ENCODE measurements at places on chromosomes 11 and 22.

DNA sequence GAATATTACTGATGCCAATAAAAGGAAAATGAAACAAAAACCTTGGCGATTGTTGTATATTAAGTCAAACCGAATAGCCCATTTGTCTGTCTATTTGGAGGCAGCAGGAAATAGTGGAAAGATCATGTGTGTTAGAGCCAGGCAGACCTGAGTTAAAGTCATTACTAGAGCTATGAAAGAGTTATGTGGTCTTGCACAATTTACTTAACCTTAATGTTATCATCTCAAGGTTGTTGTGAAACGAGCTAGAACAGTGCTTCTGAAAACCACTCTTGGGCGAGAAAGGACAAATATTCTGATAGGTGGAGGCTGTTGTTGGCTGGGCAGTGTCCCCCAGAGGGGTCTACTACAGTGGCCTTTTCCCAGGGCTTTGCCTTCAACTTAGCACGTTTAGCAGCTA, 60.0 kb upstream of the NUP160 start:
- DNase-seq = no peak

- no peak for DNase-seq
These were observed 119.0 kb upstream of the TP53AIP1 start for GRCh38 chr11:129061492-129062230.

GRCh38 chr11:10418259-10418949, 36.7 kb upstream of the AMPD3 start:
- no peak for DNase-seq

DNA sequence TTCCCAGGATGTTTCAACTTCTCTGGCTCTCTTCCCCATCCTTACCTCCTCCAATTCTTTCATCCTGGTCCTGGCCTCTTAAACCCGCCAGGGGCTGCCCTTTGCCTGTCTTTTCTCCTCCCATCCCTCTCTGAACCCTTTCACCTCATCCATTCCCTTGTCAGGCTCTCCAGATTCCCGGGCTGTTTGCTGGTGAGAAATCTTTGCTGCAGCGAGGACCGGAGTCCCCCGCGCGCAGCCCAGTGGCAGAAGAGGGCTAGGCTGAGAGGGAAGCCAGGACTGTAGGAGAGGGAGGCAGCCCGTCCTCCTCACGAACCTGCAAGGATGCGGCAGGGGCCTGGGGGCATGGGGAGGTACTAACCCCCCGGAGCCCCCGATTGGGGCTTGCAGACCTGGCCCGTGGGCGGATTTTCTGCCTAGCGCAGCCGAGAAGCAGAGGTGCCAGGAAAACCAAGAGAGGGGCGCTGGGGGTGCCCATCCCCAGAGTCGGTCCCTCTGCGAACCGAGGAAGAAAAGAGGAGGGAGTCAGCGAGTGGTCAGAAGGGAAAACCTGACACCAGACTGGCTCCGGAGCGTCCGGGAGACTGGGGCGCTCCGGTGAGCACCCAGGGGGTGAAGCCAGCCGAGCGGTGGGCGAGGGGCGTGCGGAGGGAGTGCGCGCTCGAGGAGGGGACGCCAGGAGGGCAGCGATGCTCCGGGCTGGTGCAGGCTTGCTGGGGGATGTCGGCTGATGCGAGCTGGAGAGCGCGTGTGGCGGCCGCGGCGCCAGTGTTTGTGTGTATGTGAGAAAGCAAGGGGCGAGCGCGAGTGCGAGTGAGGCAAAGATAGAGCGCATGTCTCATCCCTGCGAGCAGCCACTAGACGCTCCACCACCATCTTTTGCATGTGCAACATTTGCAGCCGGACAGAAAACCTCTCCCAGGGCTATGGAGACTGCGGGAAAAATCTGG, at the start of gene GRIA4:
GRIA4 (plus strand) TSS at position 242 of the 950 bp plus-strand sequence. CDS start 925 bp downstream, outside the sequence.
- DNase-seq = peak; percentile 54

DNA sequence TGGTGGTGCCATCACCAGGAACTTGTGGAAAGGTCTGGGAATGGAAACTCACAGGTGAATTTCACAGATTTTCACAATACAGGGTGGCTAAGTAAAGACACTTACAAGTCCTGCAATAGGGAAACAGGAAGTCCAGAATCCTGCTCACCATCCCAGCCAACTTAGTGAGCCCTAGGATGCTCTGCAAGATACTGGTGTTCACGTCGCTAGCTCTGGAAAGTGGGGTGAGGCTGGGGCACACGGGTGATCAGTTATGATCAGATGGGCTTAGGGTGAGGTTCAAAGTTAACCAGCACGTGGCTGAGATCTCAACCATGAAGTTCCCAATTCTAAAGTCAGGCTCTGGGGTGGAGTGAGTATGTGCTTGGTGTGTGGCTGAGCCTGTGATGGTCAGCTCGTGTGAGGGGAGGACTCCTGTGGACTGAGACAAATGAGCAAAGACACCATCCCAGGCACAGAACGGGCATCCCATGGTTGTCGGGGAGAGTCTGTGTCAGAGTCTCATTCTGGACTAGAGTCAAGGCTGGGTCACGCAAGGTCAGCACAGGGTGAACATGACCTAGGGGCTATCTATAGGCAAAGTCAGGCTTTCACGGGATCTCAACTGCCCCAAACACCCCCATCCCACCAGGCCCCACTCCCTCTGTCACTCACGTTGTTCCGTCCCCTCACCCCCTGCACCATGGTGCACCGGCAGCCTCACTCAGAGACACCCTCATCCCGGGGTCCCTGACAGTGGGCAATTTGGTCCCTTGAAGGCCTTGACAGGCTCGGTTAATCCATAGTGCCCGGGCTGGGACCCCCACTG, 23.9 kb downstream of the IGLL5 start:
- DNase-seq = no peak

DNA sequence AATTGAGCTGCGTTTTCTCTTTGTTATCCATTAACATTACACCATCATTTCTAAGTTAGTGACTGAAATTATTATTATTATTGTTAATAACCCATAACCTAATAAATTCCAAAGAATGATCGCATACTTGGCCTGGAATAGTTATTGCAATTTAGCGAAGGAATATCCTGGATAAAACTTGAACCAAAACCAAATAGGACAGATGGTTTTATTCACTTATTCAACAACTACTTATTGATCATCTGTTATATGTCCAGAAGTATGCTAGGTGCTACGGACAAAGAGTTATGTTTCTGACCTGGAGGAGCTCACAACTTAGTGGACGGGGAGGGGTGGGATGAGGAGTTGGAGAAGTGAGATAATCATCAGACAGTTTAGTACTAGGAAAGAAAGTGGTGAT, 44.8 kb upstream of the ARHGAP20 start:
- no peak for DNase-seq

DNA sequence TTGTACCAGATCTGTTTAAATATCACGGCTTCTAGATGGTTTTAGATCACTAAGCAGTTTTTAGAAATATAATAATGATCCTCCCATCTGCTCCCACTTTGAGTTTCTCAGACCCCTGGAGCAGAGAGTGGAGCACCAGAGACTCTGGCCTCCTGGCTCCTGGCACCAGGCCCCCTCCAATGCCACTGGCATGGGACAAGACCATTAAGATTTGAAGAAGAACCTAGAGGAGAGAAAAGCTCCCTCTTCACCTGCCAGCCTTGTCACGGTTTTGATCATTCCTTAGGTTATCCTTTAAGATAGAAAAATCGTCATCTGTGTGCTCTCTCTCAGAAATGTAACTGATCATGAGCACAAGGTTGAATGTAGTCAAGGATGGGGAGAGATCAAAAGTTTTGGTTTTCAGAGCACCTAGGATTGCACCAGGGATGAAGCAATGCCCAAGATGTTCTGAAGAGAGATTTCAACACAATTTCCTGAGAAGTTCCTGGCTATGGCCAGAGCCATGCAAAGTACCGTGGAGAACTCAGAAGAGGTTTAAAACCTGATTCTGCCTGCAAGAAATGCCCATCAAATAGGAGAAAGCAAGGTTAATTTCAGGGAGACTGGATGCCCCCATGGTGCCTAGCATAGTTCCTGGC, 22.2 kb downstream of the IL10RA start:
- DNase-seq = no peak

- DNase-seq = no peak
These were observed 51.4 kb downstream of the NF2 start for GRCh38 chr22:29654882-29655281.

DNA sequence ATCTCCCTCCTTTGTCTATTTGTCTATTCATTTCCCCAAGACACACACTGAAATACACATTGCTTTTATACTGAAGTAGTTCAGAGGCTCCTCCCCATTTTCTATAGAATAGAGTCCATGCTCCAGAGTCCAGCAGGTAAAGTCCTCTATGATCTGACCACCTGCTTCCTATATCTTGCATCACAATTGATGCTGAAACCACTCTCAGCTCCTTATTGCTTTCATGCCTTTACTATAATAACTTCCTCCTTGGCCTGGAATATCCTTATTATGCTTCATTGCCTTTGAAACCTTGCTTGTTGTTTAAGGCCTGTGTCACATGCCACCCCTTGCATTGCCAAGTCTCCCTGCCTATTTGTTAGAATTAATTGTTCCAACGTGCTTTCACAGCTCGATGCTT, 12.6 kb downstream of the OR6Q1 start:
- no peak for DNase-seq

DNA sequence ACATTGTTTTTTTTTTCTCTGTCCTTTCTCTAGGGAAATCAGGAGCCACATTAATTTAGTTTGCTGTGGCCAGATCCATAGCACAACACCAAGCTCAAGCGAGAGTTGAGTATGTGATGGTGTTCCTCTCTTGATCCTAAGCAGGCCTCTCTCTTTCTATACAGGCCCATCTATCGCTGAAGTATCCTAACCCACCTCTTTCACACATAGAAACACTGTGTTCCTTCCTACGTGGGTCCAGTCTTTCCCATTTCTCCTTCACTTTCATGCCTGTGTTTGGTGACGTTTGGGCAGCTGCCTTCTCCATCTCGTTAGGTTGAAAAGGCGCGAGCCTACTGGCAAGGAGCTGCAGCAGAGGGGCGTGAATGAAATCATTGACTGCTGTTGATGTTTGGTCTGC, 2.4 kb downstream of the PACS1 start:
- no peak for DNase-seq

GRCh38 chr11:118789501-118790356, 1.2 kb downstream of the DDX6 start:
- DNase-seq = no peak

- DNase-seq = peak; percentile 17
These were observed 9.9 kb downstream of the NARS2 start for GRCh38 chr11:78564490-78565467.

Data from DMS153 (cell line).